ENCODE measurements at places on chromosomes 13 and 19.

DNA sequence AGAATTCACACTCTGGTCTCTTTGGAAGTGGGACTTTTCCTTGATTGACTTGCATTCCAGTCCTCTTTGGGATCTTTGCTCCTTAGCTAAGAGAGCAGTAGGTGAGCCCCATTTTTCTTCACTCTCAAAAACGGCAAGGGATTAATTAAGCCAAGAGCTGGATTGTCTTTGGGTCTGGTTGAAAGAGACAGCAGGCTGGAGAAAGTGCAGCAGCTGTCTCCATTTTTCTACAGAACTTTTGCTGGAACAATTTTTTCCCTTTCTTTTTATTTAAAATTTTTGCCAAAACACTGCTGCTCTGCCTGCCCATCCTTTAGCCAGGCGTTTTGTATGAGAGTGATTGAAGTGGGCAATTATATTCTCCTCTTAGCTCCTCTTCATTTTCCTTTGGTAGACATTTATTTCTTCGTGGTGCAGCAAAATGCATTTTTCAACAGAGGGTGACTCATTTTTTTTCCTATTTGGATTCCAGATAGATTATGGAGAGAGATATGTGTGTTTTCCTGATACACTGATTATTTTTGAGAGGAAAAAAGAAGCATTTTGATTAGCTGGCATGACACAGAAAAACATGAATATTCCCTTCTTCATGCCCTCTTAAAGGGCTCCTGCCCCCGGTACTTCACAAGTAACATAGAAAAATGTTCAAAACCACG lies 371.2 kb upstream of the NBEA start:
- no peak for DNase-seq

GRCh38 chr13:93775507-93776108 lies 549.0 kb downstream of the GPC6 start:
- no peak for DNase-seq

DNA sequence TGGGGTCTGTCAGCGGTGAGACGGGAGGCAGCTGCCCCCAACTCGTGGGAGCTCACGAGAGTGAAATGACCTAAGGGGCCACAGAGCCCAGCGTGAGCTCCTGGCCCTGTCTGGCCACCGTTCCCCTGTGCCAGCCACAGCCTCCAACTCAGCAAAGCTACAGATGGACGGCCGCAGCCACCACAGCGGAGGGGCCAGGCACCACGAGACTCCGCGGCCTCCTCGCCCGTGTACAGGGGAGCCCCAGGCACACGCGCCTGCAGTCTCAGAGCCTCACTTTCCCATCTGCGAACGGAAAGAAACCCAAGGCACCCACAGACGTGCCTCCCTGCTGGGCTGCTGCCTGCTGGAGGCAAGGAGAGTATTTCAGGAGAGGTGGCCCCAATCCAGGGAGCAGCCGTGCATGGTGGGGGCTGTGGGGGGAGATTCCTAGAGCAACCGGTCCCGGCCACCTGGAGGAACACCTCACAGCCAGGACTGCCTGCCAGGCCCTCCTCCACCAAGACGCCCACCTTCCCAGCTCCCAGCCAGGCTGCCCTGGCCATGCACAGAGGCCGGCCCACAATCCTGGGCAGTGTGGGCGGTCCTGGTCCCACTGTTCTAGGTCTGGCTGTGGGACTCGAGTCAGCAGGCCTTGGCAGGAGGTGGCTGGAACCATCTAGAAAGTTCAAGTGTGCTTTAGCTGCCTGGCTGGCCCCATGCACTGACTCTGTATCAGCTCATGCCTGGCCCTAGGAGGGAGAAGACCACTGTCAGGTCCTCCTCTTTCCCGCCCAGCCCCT lies 1.9 kb downstream of the MKNK2 start:
- DNase-seq: no peak

GRCh38 chr19:44845286-44845611 lies 848 bp upstream of the NECTIN2 start:
- DNase-seq: no peak

DNA sequence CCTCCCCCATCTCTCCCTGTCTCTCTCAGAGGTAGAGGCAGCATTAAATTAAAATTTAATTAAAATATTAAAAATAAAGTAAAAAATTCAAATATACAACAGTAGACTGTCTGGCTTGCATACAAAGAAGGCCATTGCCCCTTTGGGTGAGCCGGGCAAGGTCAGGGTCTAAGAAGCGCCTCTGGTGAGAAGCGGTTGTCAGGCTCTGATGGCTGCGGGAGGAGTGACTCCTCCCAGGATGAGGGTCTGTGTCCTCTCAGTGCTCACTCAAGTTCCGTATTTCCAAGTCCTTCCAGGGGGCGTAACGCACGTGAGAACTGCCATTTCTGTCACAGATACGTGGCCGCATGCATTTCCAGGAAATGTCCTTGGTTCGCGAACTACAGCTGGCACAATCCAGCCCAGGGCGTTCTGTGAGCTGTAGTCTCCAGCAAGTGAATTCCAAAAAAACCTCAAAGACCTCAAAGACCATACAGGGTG lies 737 bp upstream of the ZNF181 start:
- peak; percentile 46 for DNase-seq

- DNase-seq: no peak
Observed at GRCh38 chr19:28829762-28830161, 383.2 kb downstream of the UQCRFS1 start.

- DNase-seq: peak; percentile 32
Observed at GRCh38 chr19:49497047-49497788, 984 bp downstream of the RPS11 start.

GRCh38 chr19:50649433-50650391 lies at the start of gene C19orf81:
Gene C19orf81 (plus strand): TSS chr19:50649445. CDS start chr19:50649445, 0 bp downstream.
- peak; percentile 66 for DNase-seq

DNA sequence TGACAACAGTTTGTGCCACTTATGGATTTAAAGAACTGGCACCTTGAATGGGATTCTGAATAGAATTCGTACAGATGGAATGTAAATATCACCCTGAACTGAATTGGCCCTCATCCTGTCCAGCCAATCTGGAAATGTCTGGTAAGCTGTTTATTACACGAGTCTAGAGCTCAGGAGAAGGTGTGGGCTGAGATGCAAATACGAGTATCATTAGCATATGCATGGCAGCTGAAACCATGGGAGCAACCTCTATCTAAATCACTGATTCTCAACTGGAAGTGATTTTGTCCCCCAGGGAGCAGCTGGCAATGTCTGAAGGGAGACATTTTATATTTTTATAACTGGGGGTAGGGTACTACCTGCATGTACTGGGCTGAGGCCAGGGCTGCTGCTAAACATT lies 15.6 kb upstream of the VWA8 start:
- DNase-seq: peak; percentile 22

GRCh38 chr13:30004204-30004603 lies 153.8 kb upstream of the UBL3 start:
- no peak for DNase-seq

GRCh38 chr19:3983936-3984583 lies 1.2 kb downstream of the EEF2 start:
- DNase-seq: no peak

- DNase-seq: peak; percentile 59
Observed at GRCh38 chr19:2455851-2456570, 748 bp downstream of the LMNB2 start.
